ENCODE measurements at places on chromosomes 6 and 20. TPM values are rescaled to one million over a fixed set of nuclear protein-coding genes. Genes with fewer than 3 reads are reported as not detected.

Gene PSMG4
- 26.4 TPM for total RNA-seq

Gene HCRTR2
- not detected for total RNA-seq

Gene JPH2
- 1.3 TPM for total RNA-seq

Gene LY6G6D
- total RNA-seq, result not detected

Gene TSPYL1
- 82.8 TPM for total RNA-seq

Gene C20orf202
- not detected for total RNA-seq

Gene AK9
- 0.19 TPM for total RNA-seq

Gene DNAH8
- not detected for total RNA-seq

Gene TNXB
- total RNA-seq, result 0.23 TPM

Gene OR2J3
- not detected for total RNA-seq

Gene PSORS1C1
- total RNA-seq, result 2.4 TPM

Gene ADGB
- total RNA-seq, result not detected

Gene CYP24A1
- 5.7 TPM for total RNA-seq

Gene MYLK4
- 0.04 TPM for total RNA-seq

Gene ETV7
- 0.11 TPM for total RNA-seq

Gene LRRC1
- total RNA-seq, result 15.8 TPM

Gene OPRL1
- 0.30 TPM for total RNA-seq

Gene SNRPB
- total RNA-seq, result 488 TPM

Gene LIN28B
- total RNA-seq, result not detected

Gene COL9A1
- total RNA-seq, result not detected

Gene CNR1
- not detected for total RNA-seq

Gene RBPJL
- total RNA-seq, result not detected

Gene IPCEF1
- 0.94 TPM for total RNA-seq

Gene SDCBP2
- total RNA-seq, result 11.3 TPM

Gene GMPR
- total RNA-seq, result not detected

All from hair follicular keratinocyte (primary cell).